ENCODE measurements at places on chromosomes 2 and 18. TPM values are rescaled to one million over a fixed set of nuclear protein-coding genes. Genes with fewer than 3 reads are reported as not detected.

CBLN2 gene
- not detected for total RNA-seq

- peak; percentile 49 for DNase-seq
Measured at GRCh38 chr2:196925768-196926561, 542 bp downstream of the PGAP1 start.

PLCD4 gene
- total RNA-seq = 1.1 TPM

DNA sequence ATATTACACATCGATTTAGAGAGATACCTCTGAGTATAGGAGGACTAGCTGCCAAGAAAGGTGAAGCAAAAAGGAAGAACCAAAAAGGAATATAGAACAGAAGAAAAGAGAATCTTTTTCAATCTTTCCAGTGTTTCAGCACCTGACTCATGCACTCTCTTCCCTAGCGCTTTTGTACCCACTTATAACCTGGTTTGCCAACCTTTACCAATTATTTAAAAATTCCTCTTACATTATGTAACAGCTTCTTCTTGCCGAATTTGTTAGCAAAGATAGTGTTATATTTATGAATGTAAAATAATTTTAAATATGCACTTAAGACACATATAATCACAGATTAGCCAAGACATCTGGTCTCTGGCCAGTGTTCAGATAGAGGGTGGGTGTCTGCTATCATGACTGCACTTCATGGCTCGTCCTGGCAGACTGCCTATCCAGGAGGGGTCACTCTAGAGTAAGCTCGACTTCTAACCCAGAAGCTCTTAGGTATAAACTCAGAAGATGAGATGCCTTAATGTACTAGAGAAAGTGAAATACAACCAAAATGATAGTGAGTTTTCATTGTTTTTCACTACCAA is 122.9 kb downstream of the ATAD2B start:
- DNase-seq = peak; percentile 63

GRCh38 chr2:45818591-45818990 is 167.1 kb downstream of the PRKCE start:
- no peak for DNase-seq

DTNA gene
- total RNA-seq = 21.0 TPM

- DNase-seq = no peak
Measured at GRCh38 chr2:160039166-160039903, 23.1 kb downstream of the PLA2R1 start.

DNA sequence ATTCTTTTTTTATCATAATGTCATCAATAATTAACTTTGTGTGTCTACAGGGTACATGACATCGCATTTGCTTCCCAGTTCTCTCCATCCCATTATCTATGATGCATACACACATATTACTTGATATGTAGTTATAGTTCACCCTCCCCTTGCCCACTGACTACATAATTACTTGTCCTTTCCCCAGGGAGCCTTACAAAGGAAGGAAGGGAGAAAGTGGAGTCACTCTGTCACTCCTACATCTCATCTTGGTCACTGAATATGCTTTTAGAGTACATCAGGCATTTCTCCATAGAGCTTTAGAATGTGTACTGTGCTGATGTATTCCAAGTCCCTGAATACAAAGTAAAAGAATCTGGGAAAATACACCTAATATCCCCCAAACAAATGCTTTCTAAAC is 6.0 kb upstream of the DTNA start:
- DNase-seq = no peak

BOLL gene
- not detected for total RNA-seq

DNA sequence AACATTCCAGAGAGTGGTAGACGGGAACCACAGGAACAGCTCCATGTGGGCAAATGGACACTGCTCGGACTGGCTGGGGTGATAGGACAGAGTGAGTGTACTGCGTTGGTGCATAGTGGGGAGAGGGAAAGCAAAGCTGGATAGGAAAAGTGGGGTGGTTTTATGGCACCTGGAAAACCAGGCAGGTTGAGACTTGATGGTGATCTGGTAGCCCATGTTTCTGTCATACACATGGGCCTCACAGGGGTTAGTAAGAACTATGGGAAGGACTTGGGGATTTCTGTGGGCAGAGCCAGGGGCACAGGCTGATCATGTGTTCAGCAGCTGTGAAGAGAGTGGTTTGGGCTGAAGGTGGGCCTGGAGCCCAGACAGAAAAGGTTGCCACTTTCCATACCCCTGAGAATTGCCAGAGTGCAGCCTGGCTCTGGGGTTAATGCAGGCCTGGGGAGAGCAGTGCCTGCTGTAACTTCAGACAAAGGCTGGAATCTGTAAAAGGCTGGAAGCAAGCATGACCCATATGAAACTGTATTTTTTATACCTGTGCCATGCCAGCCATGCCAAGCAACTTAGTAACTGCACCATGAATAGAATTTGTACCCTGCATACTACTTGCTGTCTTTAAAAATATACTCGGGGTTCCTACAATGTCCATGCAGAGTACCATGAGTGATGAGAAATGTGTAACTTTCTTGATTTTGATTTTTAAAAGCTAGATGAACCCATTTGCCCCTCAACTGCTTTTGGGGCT is 41.9 kb downstream of the RPIA start:
- DNase-seq = no peak

NEDD4L gene
- total RNA-seq = 203 TPM

DNA sequence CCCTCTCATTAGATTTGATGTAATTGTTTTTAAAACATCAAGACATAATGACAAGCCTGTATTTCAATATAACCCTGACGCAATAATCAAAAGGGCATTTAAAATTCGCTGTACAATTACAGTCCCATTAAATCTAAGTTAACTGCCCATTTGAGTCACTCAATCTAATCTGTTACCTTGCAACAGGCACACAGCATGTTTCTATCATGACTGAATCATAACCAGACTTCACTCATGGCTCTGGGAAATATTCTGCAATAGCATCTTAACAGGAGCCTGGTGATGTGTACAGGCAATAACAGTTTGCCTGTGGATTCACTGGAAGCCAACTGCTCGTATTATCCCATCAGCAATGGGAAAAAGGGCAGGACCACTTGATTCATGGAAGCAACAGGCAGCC is 142.3 kb upstream of the NCKAP5 start:
- no peak for DNase-seq

GRCh38 chr2:8548619-8549150 is 133.2 kb upstream of the ID2 start:
- no peak for DNase-seq

ZNF397 gene
- total RNA-seq = 33.1 TPM

GRCh38 chr2:115574667-115575066 is 1132.2 kb downstream of the DPP10 start:
- DNase-seq = no peak

DNA sequence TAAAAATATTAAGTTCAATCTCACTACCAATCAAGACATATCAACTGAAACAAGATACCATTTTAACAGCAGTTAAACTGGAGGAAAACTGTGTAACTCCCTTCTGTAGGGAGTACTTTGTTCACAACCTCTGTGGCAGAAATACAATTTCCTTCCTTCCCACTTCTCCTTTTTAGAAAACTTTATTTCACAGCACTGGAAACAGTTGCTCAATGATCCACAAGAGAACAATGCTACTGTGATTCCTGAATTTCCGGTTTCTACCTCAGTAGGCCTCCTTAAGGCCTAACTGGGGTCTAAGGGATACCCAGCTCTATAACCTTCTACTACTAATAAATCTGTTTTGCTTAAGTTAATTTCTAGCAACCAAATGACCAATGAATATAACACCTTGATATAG is 14.1 kb downstream of the TLK1 start:
- no peak for DNase-seq

- no peak for DNase-seq
Measured at GRCh38 chr2:69224512-69224837, 162.6 kb downstream of the GFPT1 start.

FOXI3 gene
- not detected for total RNA-seq

DNA sequence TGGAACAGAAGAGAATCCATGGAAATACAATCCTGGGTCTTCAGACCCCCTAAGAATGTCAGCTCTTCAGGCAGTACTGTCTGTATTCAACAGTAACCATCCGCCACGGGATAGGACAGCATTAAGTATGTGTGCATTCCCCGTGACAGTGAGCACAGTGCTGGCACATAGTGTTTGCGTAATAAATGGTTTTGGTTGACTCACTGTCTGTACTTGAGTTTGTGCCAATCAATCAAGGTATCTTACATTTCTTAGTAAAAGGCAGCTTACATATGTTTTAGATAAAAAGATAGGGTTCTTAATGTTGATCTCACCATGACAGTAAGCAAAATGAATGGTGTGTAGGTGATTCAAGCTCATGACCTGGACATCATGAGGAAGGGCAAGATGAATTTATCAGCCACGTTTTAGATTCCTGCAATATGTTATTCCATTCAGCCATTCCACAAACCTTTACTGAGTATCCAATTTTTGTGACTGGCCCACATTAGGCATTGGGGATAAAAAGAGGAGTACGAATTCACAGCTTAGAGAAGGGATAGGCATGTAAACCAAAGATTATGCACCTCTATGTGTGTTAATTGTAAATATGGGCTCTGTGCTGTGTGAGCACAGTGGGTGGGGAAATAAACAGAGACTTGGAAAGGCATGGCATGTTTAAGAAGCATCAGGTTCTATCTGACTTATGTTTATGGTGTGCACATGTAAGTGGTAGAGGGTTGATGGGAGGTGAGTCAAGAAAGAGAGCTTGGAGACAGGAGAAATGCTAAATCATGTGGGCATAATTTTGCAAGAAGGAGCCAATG is 258.8 kb downstream of the SLC8A1 start:
- no peak for DNase-seq

GALNT3 gene
- total RNA-seq = 27.8 TPM

CELF4 gene
- 0.38 TPM for total RNA-seq

- DNase-seq = no peak
Measured at GRCh38 chr18:29176681-29177080, 999.8 kb upstream of the CDH2 start.

DNA sequence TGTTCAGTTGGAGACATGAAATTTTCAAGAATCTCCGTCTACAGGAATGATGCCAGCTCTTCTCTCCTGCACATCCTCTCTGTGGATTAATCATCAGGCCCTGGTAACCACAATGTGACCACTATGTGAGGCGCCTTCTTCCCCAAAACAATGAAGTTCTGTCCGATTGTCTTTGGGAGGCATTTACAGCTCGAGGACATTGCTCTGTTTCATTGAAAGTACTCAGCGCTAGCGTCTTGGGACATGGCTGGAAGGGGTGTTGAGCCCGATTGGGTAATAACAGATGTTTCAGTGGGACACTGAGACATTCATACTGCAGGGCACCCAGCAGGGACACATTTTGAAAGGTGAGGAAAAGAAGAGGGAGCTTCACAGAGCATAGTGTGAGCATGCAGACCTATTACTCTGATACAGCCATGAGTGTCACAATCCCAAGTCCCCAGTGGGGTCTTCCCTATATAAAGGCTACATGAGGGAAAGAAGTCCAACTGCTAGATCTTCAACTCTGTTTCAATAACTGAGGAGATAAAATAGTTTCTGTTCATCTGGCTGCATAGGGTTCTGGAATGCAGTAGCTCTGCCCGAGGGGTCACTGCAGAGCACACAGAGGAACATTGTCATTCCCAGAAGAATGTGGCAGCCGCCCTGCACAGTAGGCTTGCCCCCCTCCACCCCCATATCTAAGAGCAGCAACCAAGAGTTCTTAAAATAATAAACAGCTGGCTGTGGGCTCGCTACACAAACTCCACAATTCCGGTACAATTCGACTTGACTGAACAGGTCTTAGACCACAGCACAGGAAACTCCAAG is 237.3 kb downstream of the OSR1 start:
- no peak for DNase-seq

DNA sequence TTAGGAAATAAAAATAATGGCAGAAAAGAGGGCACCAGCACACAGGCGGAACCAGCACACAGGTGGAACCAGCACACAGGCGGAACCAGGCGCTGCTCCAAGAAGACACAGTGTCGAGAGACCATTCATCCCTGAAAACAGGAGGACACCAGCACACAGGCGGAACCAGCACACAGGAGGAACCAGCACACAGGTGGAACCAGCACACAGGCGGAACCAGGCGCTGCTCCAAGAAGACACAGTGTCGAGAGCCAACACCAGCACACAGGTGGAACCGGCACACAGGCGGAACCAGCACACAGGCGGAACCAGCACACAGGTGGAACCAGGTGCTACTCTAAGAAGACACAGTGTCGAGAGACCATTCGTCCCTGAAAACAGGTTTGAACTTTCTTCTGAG is 115.5 kb upstream of the TMEM18 start:
- DNase-seq = no peak

SS18 gene
- total RNA-seq = 57.1 TPM

POTEJ gene
- total RNA-seq = not detected

LYG1 gene
- 1.0 TPM for total RNA-seq

DNA sequence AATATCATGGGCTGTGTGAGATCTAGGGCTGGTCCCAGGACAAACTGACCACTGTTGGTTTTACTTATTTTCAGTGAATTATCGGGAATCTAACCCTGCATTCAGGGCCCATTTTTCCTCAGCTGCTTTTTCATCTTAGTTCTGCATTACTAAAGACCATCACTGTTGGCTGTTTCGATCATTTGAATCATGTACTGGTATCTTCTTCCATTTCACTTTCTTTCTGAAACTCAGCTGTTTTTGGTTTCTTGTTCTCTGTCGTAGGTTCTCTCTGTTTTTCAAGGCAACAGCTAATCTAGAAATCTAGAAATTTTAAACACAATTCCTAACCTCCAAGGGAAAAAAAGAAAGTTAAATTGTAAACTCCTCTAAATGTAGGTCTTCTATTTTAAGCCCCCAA is 159.9 kb upstream of the SESTD1 start:
- no peak for DNase-seq

SERPINB4 gene
- not detected for total RNA-seq
